NB4 (cell line): ENCODE measurements at places on chromosomes 16 and 17.

GRCh38 chr17:14298947-14299279 is 2.0 kb upstream of the HS3ST3B1 start:
- DNase-seq: no peak

DNA sequence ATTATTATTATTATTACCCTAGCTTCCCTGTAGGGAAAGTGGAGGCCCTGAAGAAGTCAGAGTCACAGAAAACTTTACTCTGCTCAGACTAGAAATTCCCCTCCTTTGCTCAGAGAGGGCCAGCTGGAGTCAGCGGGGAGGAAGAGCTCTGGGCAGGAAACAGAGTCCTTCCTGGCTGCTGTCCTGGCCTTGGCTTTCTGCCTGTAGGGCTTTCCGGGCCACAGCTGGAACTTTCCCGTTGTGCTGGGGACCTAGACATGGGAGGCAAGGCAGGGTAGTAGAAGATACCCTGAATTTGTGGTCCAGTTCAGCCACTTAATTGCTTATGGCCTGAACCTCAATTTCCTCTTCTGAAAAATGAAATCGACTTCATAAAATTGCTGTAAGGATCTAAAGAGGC is 14.0 kb upstream of the CCL2 start:
- DNase-seq: peak; percentile 60

GRCh38 chr16:30787613-30788378 is 791 bp upstream of the ZNF629 start:
- no peak for DNase-seq

DNA sequence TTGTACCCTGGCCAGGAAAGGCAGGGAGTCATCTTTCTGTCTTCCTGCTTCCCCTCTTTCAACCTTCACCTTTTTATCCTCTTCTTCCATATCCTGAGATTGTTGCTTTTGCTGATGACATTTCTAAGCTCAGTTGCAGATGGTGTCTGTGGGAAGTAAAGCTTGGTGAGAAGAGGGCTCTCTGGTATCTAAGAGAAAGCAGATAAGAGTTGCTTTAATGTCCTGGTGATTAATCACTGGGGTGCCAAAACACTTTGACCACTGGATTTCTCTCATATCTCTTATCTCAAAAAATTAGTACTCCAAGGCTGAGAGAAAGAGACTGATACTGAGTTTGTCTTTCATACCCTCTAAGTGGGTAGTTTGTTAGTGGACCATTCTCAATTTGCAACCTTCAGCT is 71.3 kb downstream of the NEUROD2 start:
- DNase-seq: no peak

- DNase-seq: peak; percentile 59
Measured at GRCh38 chr16:75000481-75001081, 1.8 kb downstream of the ZNRF1 start.

DNA sequence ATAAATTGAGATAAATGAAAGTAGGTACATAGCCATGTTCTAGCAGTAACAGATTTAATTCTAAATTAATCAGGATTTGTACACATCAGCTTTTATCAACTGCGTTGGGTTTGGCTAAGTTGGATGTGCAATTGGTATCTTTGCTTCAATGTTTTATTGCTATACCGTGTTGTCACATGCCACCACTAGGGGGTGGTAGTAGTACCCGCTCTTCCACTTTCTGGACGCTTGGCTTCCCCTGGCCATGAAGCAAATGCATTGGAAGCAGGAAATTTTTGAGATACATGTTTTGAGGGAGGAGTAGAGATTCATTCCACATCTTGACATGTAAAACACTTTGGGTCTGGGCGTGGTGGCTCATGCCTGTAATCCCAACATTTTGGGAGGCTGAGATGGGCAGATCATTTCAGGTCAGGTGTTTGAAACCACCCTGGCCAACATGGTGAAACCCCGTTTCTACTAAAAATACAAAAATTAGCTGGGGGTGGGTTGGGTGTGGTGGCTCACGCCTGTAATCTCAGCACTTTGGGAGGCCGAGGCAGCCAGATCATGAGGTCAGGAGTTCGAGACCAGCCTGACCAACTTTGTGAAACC is 58.6 kb downstream of the EMP2 start:
- peak; percentile 70 for DNase-seq

GRCh38 chr17:75565066-75565465 is 22.5 kb upstream of the MYO15B start:
- peak; percentile 84 for DNase-seq

DNA sequence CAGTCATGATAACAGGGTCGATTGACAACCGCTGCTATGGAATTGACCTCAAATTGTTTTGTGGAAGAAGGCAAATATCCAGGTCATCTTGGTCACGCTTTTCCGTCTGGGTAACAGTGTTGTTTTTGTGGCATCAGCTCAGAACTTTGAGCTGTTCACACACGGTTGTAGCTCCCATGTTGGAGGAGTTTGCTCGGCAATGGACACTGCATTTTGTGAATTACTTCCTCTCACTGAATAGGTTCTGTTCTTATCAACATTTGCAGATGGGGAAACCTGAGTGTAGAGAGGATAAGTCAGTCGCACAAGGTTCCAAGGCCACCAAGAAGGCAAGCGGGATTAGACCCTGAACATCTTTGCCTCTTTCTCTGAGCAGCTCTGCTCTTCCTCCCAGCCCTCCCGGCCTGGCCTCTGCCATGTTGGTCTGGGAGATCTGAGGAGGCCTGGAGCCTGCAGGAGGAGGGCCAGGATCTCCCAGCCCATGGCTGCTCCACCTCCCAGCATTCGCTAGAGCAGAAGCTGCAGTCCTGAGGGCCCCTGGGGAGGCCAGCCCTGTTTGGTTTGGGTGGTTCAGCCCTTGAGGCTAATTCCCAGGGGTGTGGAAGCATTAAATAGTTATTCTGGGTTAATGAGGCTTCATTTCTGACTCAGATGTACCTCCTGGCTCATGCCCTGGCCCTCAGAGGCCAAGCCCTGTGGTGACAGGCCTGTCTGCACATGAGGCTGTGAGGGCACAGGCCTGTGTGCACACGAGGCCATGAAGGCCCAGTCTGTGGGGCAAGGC is 154.1 kb upstream of the PLCG2 start:
- DNase-seq: peak; percentile 83

- DNase-seq: peak; percentile 57
Measured at GRCh38 chr17:57107498-57108101, 22.6 kb downstream of the AKAP1 start.

DNA sequence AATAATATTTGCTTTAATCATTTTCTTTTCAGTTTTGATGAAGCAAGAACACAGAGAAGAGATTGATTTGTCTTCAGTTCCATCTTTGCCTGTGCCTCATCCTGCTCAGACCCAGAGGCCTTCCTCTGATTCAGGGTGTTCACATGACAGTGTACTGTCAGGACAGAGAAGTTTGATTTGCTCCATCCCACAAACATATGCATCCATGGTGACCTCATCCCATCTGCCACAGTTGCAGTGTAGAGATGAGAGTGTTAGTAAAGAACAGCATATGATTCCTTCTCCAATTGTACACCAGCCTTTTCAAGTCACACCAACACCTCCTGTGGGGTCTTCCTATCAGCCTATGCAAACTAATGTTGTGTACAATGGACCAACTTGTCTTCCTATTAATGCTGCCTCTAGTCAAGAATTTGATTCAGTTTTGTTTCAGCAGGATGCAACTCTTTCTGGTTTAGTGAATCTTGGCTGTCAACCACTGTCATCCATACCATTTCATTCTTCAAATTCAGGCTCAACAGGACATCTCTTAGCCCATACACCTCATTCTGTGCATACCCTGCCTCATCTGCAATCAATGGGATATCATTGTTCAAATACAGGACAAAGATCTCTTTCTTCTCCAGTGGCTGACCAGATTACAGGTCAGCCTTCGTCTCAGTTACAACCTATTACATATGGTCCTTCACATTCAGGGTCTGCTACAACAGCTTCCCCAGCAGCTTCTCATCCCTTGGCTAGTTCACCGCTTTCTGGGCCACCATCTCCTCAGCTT is 45.0 kb downstream of the ESRP2 start:
- DNase-seq: no peak

DNA sequence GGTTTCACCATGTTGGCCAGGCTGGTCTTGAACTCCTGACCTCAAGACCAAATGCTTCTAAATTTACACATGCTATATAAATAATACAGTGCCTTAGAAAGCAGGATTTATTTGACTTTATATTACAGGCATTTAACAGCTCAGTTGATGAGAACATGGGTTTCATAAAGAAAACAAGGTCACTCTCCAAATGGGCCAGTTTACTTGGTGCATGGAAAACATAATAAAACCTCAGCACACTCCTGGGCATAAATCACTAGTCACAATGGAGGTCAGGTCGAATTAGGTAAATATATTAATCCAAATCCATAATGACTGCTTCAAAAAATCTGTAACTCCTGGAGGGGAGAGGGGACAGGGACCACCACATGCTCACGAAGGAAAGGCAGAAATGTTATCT is 24.5 kb downstream of the APPBP2 start:
- no peak for DNase-seq
